ENCODE measurements at places on chromosomes 1 and 21.

- no peak for DNase-seq
These were observed at the start of gene NFASC for GRCh38 chr1:204870160-204870912. Gene NFASC, plus strand, starts transcription at chr1:204870862. Its CDS starts 73,454 bp downstream, at chr1:204944316.

GRCh38 chr1:169318536-169319244 lies 48.9 kb downstream of the NME7 start:
- no peak for DNase-seq

- DNase-seq: no peak
These were observed 48.0 kb downstream of the IL6R start for GRCh38 chr1:154453161-154453560.

- no peak for DNase-seq
These were observed 213.7 kb downstream of the PBX1 start for GRCh38 chr1:164772635-164773034.

DNA sequence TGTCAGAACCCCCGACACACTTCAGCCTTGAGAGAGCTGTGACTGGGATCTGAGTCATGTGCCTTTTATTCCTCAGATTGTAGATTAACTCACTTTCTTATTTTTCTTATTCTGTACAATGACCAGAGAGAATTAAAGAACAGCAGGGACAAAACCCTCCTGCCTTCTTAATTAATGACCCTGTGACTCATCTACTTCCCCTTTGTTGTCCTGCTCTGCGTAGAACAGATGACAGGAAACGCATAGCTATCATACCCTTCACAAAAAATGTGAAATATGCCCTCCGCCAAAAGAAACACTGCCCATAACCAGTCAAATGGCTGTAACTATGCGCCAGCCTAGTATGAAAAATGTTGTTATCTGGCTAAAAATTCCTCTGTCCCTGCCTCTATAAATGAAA lies 9.1 kb upstream of the PADI2 start:
- no peak for DNase-seq

- no peak for DNase-seq
These were observed 101.4 kb downstream of the CC2D1B start for GRCh38 chr1:52264530-52265115.

- DNase-seq: no peak
These were observed 47.0 kb upstream of the PLA2G4A start for GRCh38 chr1:186781730-186782129.

- DNase-seq: no peak
These were observed 5.2 kb upstream of the SEMA4A start for GRCh38 chr1:156148216-156148615.

DNA sequence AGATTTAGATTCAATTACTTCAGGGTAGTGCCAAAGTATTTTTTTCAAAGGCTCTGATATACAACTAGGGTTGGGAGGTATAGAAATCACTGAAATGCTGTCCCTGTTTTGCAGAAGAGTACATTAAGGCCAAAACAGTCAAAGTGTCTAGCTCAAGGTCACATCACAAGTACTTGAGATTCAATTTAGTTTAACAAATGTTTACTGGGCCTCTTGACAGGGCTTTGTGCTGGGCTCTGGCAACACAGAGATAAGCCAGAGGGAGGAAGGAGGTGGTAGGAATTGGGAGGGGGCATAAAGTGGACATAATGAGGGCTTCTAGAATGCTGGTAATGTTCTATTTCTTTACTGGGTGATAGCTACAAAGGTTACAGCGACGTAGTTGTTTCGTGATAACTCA lies 2.3 kb upstream of the SLC9A1 start:
- DNase-seq: no peak

DNA sequence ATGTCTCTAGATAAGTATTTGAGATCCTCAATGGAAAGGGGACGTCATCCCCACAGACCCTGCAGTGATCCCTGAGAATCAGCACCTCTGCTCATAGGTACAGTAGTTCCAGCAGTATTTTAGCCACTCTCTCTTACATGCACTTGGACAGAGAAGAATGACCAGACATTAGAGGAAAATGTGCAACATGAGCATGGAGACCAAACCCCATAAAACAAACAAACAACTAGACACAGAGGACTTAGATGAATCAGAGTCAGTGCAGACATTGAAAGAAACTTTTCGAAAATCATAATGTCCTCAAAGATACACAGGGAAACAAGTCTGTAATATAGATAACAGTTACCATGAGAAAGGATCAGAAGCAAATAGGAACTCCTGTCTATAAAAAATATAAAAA lies 108.2 kb downstream of the LYPLAL1 start:
- no peak for DNase-seq

- DNase-seq: no peak
These were observed 59.3 kb downstream of the AK4 start for GRCh38 chr1:65207317-65207716.

- DNase-seq: no peak
These were observed 88.8 kb downstream of the MRPL39 start for GRCh38 chr21:25518491-25518911.

Measured in activated CD4-positive, alpha-beta T cell treated with anti-CD3 and anti-CD28 coated beads, Interleukin-2, amount 50 U/mL, for 1 hour (primary cell).